ENCODE measurements at places on chromosomes 1 and 21.

- DNase-seq, result no peak
Observed at GRCh38 chr1:78619446-78619802, 824 bp upstream of the IFI44L start.

GRCh38 chr1:225886159-225887029, 2.6 kb downstream of the LEFTY1 start:
- DNase-seq, result no peak

DNA sequence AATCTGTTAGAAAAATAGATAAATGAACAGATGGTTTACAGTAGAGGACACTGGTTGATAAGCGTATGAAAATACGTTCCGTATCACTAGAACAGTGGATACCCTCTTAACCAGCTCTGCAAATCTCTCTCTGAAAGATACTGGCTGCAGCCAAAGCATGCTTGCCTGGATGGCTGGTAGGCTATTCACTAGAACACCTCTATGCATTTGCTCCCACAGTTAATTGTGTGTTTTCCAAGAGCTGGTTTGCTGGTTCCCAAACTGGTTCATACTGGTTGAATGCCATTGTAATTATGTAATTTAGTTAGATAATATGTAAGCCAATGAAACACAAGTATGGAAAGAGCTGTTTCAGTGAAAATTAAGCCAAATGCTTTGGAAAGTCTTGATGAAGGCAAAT, 126.6 kb downstream of the C1orf21 start:
- DNase-seq, result no peak

GRCh38 chr1:76496871-76497270, 370.4 kb upstream of the ST6GALNAC5 start:
- DNase-seq, result no peak

- DNase-seq, result no peak
Observed at GRCh38 chr1:74812180-74812541, 79.2 kb downstream of the TYW3 start.

DNA sequence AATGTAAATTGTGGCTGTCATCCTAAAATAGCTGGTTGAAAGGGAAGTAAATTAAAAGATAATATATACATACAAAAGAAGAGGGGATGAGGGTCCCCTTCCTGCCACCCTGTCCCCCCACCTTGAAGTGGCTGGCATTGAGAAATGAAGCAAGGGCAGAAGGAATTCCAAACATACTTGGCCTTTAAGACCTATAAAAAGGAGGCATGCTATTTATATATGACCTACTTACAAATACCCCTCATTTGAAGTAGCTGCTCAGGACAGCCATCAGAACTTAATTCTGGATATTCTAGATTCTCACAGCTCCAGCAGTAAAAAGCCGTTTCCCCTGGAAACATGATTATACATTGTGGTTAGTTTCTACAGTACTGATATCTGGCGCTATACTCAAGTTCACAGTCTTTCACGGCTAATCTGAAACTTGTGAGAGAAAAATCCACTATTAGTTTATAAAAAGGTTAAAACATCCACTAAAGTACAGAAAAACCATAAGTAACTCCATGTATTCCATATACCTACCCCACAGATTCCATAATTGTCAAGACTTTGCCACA, 9.6 kb upstream of the MAP10 start:
- DNase-seq, result no peak

DNA sequence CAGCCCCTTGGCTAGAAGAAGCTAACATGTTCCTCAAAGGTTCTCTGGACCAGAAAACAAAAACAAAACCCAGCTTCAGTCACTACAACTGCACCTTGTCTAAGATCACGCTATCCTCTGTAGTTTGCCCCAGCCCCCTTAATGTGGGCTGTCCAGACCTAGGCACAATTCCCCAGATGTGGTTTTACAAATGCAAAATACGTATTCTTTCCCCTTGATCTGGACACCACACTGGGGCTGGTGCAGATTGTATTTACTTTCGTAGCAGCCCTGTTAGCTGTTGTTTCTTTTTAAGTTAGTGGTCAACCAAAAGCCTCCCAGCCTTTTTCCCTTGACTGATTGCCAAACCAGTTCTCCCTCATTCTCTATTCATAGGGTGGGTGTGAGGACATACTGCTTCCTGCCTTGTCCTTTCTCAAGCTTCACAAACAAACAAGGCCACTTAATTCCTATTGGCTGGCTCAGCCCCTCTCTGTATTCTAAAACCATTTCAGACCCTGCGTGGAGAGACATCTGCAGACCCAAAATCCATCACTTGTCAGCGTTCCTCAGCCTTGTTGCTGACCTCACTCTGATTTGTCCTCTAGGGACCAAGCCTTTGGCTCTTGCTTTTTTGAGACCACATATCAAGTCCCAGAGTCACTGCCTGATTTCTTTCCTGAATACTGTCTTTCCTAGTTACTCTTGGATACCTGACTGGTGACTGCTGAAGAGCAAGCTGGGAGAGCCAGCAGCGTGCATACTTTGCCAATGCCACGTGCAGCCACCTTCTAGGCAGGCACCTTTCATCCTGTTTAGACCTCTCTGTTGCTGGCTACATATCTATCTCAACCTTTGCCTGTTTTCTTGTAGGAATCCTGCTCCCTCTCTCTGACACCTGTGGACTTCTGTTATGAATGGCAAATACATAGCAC, 96.4 kb upstream of the RAB3GAP2 start:
- no peak for DNase-seq

GRCh38 chr1:3671371-3672180, 19.3 kb downstream of the TP73 start:
- no peak for DNase-seq

DNA sequence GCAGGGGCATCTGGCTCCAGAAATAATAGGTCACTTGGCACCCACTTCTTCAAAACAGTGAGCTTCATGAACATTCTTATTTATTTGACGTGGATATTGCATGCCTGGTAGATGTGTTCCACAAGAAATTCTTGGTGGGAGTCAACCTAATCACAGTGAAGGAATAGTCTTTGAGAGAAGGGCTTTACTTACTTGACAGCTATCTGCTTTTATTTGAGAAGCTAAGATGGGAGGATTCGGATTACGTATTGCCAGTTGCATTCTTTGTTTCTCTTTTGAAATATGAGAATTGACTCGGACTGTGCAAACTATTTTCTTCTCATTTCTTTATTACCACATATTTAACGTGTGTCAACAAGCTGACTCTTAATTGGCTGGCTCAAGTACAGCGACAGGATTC, 117.2 kb downstream of the FASLG start:
- no peak for DNase-seq

DNA sequence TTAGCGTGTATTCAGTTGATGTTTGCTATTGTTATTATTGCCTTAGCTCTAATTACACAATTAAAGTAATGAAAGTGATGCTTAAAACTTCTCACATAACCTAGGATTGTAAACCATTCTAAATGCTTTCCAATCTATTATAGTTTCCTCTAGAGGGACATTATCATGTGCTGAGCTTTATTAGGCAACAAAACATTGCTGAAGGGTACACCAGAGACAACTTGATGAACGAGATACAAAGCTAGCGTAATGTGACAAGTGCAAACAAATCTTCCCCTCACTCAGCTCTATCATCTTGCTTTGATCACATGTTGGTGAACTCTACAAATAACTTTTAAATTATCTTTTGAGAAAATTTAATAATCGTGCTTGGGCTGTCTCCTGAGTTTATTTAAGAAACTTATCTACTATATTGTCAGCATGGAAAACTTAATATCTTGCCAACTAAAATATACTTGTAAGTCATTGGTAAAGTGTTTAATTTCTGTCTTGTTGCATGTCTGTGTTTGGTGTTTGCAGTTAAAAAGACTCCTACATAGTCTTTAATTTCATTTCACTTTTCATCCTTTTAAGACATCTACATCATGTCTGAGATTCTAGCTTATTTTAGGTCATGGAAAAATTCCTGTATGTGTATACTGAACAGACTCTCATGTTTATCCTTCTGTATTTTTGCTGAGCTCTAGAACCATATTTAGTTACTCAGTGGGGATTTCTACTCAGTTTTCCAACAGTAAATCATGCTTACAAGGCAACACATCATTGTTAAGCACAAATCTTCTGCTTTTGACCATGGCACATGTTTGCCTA, 104.2 kb upstream of the ADAMTS5 start:
- no peak for DNase-seq

DNA sequence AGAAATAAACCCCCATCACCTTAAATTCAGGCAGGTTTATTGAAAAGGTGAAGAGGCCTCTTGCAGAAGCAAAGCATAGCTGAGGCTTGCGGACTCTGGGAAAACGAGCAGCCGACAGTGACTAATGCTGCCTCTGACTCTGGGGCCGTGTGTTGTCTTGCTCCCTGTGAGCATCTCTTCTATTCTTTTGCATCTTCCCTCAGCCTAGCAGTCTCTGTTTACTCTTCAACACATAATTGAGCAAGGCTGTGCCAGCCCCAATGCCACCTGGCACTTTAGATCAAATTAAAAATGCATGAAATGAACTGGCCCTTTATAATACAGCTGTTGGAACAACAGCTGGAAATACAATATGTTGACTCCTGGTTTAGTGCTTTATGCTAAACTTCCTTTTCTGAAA, 18.4 kb upstream of the REG4 start:
- no peak for DNase-seq

- DNase-seq, result peak; percentile 78
Observed at GRCh38 chr1:155989242-155990004, 11.1 kb upstream of the ARHGEF2 start.

GRCh38 chr1:217135569-217135915, 412.3 kb upstream of the ESRRG start:
- DNase-seq, result peak; percentile 37

GRCh38 chr1:229258031-229258756, 12.7 kb upstream of the RAB4A start:
- DNase-seq, result peak; percentile 86

DNA sequence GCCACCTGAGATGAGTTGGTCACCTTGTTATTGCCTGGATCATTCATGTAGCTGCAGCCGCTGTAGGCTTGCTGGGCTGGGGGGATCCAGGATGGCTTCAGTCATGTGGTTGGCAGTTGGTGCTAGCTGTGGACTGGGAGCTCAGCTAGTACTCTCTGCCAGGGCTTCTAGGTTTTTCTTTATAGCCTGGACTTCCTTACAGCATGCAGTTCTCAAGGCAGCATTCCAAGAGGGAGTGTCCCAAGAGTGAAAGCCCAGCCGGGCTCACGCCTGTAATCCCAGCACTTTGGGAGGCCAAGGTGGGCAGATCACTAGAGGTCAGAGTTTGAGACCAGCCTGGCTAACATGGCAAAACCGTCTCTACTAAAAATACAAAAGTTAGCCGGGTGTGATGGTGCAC, 23.7 kb upstream of the ACTL8 start:
- DNase-seq, result no peak

DNA sequence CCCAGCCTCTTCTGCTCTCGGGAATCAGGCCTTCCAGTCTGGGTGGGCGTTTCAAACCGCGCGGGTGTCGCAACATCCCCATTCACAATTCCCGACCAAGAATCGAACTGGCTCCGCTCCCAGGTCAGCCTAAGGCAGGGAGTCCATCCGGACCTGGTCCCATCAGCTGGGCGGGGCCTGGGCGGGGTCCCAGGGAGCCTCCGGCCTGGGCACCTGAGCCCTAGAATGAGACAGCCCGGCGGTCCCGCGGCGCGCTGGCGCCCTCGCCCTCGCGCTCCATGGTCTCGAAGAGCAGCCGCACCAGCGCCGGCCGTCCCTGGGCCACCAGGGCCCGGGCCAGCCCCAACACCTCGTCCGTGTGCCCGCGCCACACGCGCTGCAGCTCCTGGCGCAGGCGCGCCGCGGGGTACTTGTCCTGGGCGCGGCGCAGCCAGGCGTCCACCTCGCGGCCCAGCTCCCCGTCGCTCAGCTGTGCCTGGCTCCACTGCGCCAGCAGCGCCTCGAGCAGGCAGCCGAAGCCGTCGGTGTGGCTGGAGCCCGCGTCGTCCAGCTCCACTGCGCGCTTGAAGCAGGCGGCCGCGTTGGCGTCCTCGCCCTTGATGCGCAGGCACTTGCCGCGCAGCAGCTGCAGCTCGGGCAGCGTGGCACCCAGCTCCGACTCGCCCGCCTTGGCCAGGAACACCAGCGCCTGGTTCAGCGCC, 16.9 kb upstream of the PARS2 start:
- peak; percentile 48 for DNase-seq

- DNase-seq, result peak; percentile 93
Observed at GRCh38 chr1:38834937-38835827, 24.4 kb downstream of the RRAGC start.

DNA sequence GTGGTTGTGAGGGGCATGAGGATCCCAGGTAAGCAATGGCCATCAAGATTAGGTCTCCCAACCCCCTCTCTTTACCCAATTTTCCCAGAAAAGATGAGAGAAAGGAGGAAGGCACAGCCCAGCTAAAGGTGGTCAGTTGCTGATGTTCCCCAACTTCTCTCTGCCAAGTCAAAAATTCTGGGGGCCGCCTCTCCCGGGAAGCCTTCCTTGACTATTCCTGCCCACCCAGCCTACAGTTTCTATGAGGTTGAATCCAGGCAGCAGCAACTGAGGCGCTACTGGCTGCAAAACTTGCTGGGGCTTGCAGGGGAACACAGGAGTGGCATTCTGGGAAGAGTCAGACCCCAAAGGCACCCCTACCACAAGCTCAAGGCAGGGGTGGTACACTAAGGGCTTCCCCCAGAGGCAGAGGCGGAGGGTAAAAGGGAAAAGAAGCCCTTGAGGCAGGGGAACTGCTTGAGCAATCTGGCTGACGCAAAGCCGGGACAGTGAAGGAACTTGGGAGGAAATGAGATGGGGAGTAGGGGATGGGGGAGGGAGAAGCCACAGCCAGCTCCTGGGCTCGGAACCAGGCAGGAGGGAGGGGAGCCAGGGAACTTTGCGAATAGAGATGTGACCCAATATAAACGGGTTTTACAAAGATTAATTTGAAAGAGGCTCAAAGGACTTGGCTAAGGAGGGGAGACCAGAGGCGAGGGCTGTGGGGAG, 31.2 kb downstream of the SDC3 start:
- DNase-seq, result no peak

DNA sequence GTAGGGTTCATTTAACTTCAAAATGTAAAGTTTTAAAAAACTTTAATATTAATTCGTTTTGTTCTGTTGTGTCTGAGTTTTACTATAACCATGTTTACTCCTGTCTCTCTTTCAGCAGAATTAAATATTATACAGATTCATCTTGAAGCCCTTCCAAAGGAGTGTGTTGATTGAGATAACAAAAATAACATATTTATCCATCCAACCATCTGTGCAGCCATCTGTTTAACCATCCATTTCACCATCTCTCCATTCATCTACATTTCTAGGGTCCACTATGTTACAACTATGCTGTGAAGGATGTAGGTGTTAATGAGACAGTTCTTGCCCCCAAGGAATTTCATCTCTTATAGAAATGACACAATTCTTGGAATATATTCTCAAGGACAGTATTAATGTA, 36.0 kb upstream of the GNG12 start:
- DNase-seq, result no peak

DNA sequence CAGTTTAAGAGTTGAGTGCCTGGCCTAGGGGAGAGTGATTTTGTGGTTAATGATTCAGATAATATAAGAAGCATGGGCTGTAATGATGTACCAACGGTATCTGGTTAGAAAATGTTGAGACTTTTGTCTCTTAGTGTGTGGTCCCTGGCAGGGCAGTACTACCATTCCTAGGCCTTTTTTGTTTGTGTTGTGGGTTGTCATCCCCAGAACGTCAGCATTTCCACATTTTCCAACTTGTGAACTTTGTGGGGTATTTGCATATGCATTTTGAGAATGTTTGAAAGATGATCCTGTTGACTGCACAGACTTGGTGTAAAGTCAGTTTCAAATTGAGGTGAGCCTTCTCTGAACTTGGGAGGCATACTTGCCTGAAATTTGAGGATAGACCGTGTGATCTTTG, 11.4 kb downstream of the NEK7 start:
- no peak for DNase-seq

- peak; percentile 64 for DNase-seq
Observed at GRCh38 chr1:110765640-110766335, 91.0 kb upstream of the KCNA3 start.

Measured in neural progenitor cell (in vitro differentiated cells).